ENCODE measurements at places on chromosomes 2 and 18. TPM values are rescaled to one million over a fixed set of nuclear protein-coding genes. Genes with fewer than 3 reads are reported as not detected.

DNA sequence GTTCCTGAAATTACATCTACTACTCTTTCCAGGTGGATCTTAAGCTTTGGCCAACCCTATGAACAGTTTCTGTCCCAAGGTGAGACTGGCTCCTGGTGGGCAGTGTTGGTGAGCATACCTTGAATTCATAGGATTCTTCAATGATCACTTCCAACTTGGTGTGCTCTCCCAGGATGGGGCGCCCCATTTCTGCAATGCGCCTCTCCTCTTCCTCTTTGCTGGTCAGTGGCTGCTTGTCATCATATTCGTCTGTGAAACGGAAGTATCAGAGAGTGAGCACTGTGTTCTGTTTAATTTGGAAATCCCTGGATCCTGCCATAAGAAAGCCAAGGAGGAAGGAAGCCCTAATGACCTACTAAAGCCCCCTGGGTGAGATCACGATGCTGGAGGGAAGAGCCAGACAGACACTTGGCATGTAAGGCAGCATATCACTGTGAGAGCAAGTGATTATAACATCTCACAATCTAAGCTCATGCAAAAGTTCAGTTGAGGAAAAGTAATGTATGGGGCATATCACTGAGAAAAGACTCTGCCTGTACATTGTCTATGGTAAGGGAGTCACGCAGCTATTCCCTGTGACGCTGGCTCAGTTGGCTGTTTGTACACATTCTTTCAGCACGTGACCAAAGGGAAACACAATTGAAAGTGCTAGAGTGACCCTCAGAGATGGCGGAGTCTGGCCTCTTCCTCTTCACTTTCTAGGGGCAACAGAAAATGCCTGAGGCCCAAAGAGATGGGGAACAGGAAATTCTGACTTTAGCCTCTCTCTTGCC lies 287.0 kb downstream of the SLC8A1 start:
- no peak for DNase-seq

- no peak for DNase-seq
Observed at GRCh38 chr2:10447300-10447894, 730 bp downstream of the ODC1 start.

DNA sequence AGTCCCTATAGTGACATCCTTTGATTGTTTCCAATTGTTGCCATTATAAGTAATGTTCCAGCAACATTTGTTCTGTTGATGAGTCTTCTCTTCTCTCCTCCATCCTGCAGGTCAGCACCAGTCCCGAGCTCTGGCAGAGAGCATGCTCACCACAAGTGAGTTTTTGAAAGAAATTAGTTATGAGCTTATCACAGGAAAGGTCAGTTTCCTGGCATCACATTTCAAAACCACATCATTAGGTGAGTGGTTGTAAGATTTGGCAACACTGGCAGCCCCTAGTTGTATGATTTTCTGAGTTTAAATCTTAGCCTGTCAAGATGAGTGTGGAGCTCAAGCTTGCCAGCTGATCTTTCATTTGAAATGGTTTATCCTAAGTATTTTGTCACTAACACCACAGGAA lies 149.6 kb downstream of the ESCO1 start:
- no peak for DNase-seq

The CDK15 gene
- polyA plus RNA-seq = 0.05 TPM

The SERPINB3 gene
- polyA plus RNA-seq = 0.03 TPM

All from psoas muscle (tissue), 8 donors.